ENCODE measurements at places on chromosomes 3 and 15. TPM values are rescaled to one million over a fixed set of nuclear protein-coding genes. Genes with fewer than 3 reads are reported as not detected.

Gene FANCD2
- 71.4 TPM for total RNA-seq

Gene TICRR
- total RNA-seq = 21.0 TPM

Gene SYNPR
- total RNA-seq = not detected

Gene SLC6A20
- not detected for total RNA-seq

Gene GOLGA6D
- total RNA-seq = not detected

Gene NR1I2
- total RNA-seq = 0.17 TPM

Gene CTNNB1
- 147 TPM for total RNA-seq

Gene ZFAND6
- total RNA-seq = 40.4 TPM

Gene SMC4
- total RNA-seq = 171 TPM

Gene SRGAP3
- total RNA-seq = 0.40 TPM

Gene CPA3
- not detected for total RNA-seq

GRCh38 chr15:93126599-93126998 lies 37.6 kb upstream of the RGMA start:
- DNase-seq = no peak
- no peak overlapping the region for H3K4me3 ChIP-seq
- H3K27me3 ChIP-seq = no peaks in the 10 kb centered on the region

DNA sequence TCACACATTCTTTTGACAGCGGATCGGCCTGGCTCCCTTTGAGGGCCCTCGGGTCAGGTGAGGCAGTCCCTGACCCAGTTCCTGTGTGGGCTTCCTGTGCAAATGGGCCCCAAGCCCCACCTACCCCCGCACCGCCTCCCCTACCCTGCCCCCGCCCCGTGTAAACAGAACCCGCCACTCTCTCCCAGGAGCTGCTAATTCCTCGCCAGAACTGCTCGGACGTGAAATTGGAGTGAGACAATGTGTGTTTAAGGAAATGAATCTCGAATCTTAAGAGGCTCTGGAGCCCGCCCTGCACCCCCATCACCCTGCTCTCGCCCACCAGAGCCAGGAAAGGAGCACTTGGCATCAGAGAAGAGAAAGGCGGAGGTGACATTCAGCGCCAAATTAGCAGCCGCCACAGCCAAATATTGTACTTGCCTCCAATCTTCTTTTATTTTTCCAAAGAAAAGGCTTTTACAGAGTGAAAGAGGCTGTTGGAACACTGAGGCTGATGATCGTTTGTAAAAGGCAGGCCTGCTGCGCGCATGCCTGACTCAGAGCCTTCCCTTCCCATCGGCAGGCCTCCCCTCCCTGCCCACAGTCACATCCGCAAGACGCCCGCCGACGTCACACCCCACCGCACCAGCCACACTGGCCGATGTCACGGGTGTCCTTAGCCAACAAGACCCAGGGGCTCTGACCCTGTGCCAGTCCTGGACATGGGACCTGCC lies 53.1 kb downstream of the CACNA2D2 start:
- H3K4me3 ChIP-seq = peak overlapping the region; percentile 80
- H3K4me1 ChIP-seq = peaks cover 16% of the 10 kb centered on the region
- no peaks in the 10 kb centered on the region for H3K27me3 ChIP-seq
- DNase-seq = peak; percentile 92
- H3K36me3 ChIP-seq = no peaks in the 10 kb centered on the region

DNA sequence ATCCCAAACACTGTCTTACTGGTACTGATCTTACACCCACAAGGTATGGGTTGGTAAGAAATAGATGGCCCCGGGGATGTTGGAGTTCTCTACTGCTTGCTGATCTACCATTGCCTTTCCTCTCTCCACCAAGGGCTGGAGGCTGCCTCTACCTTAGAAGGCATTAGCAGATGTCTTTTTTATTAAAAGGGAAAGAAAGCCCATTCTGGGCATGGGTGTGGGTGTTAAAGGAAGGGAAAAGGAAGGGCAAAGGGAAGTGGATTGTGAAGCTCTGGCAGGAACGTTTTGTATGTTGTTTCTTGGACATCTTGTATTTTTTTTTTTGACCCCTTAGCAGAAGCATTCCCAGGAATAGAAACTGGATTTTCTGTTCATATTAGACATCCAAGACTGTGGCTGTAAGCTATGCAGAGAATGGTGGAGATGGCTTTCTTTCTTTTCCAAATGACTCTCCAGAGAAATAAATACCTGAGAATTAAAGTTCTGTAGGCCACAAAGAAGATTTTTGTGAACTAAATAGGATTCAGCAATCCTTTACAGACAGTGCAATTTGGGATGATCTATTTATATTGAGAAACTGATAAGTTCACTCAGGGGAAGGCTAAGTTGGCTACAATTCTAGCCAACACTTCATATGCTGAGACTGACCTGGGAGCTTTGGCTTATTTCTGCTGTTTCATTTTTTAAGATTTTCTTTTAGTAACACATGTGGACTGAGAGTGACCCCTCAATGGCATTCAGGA lies 108.8 kb downstream of the TOP2B start:
- H3K27ac ChIP-seq = no peak overlapping the region
- no peaks in the 10 kb centered on the region for H3K27me3 ChIP-seq
- no peaks in the 10 kb centered on the region for H3K36me3 ChIP-seq
- no peak for DNase-seq
- no peak overlapping the region for H3K4me3 ChIP-seq

GRCh38 chr3:171801738-171802589 lies 8.3 kb downstream of the PLD1 start:
- no peaks in the 10 kb centered on the region for H3K36me3 ChIP-seq
- peaks cover 14% of the 10 kb centered on the region for H3K27me3 ChIP-seq
- no peak for DNase-seq
- no peaks in the 10 kb centered on the region for H3K4me1 ChIP-seq

- no peak overlapping the region for H3K4me3 ChIP-seq
- H3K27me3 ChIP-seq = peaks cover 2% of the 10 kb centered on the region
- H3K4me1 ChIP-seq = no peaks in the 10 kb centered on the region
- H3K27ac ChIP-seq = no peak overlapping the region
- no peaks in the 10 kb centered on the region for H3K36me3 ChIP-seq
- DNase-seq = no peak
These were observed 67.3 kb upstream of the TRIM42 start for GRCh38 chr3:140610544-140610943.

- H3K4me3 ChIP-seq = no peak overlapping the region
- no peaks in the 10 kb centered on the region for H3K4me1 ChIP-seq
- peaks cover 25% of the 10 kb centered on the region for H3K27me3 ChIP-seq
- peak; percentile 28 for DNase-seq
- H3K27ac ChIP-seq = no peak overlapping the region
- H3K36me3 ChIP-seq = no peaks in the 10 kb centered on the region
These were observed 28.3 kb downstream of the ANAPC13 start for GRCh38 chr3:134457376-134458074.

- peaks cover 85% of the 10 kb centered on the region for H3K27me3 ChIP-seq
- H3K36me3 ChIP-seq = no peaks in the 10 kb centered on the region
- no peak for DNase-seq
- no peak overlapping the region for H3K4me3 ChIP-seq
- H3K27ac ChIP-seq = no peak overlapping the region
These were observed 8.2 kb upstream of the MEIS2 start for GRCh38 chr15:37108381-37109167.

- H3K27ac ChIP-seq = no peak overlapping the region
- no peak overlapping the region for H3K4me3 ChIP-seq
- no peak for DNase-seq
- no peaks in the 10 kb centered on the region for H3K36me3 ChIP-seq
- no peaks in the 10 kb centered on the region for H3K4me1 ChIP-seq
These were observed 198.3 kb downstream of the UBE3A start for GRCh38 chr15:25240461-25241021.

GRCh38 chr15:32715276-32715675 lies 2.5 kb upstream of the GREM1 start:
- H3K27ac ChIP-seq = no peak overlapping the region
- H3K27me3 ChIP-seq = peaks cover 67% of the 10 kb centered on the region
- no peak overlapping the region for H3K4me3 ChIP-seq
- DNase-seq = no peak
- peaks cover 9% of the 10 kb centered on the region for H3K4me1 ChIP-seq
- H3K36me3 ChIP-seq = no peaks in the 10 kb centered on the region

GRCh38 chr3:61899700-61900462 lies 338.5 kb downstream of the PTPRG start:
- H3K36me3 ChIP-seq = no peaks in the 10 kb centered on the region
- DNase-seq = no peak

DNA sequence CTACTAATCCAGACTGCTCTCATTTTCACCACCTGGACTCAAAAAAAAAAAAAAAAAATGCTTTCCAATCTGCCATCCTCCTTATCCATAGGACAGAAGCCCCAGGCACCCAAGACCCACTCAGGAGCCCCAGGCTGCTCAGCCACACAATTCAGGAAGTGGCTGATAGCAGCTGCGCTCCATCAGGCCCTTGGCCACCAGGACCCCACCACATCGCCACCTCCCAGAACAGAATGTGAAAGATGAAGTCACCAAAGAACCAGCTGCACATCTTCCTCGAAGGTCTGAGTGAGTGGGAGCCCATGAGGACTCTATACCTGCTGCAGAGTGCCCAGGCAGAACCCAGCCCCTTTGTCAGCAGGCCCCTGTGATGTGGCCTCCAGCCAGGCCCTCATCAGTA lies 19.5 kb downstream of the POC1A start:
- H3K4me3 ChIP-seq = no peak overlapping the region
- no peak overlapping the region for H3K27ac ChIP-seq
- no peaks in the 10 kb centered on the region for H3K27me3 ChIP-seq
- no peak for DNase-seq

GRCh38 chr3:181081930-181082329 lies 92.4 kb upstream of the DNAJC19 start:
- H3K27me3 ChIP-seq = no peaks in the 10 kb centered on the region
- H3K27ac ChIP-seq = no peak overlapping the region
- no peak overlapping the region for H3K4me3 ChIP-seq
- no peaks in the 10 kb centered on the region for H3K36me3 ChIP-seq
- H3K4me1 ChIP-seq = no peaks in the 10 kb centered on the region

DNA sequence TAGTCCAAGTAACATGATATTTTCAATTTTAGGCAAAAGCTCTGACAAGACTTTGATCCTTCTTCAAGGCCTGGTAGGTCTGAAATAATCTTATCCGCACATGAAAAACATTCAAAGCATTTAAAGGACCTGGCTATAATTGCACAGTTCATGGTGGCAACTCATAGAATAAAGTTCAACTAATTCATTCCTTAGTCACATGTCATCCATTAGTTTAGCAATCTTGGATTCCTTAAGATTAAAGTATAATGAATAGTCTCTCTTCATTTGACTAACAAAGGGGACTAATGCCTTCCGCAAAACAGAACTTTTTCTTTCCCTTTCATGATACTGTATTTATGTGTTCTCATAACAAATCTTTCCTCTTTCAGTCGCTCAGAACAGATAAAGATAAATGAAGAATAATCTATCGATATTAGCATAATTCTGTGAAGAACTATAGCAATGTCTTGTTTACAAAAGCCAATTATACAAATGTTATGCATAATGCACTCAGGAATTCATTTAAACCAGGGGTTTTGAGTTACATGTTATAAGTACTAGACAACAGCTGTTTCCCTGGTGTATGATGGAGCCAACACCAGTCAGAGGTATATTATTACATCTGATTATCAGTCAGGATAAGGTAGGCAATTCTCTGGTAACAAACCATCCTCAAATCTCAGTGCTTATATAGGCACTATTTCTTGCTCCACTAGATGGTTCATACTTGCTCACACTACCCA lies 172.5 kb downstream of the POTEB3 start:
- no peak overlapping the region for H3K4me3 ChIP-seq
- no peak for DNase-seq
- H3K4me1 ChIP-seq = peaks cover 3% of the 10 kb centered on the region
- no peaks in the 10 kb centered on the region for H3K36me3 ChIP-seq
- H3K27ac ChIP-seq = no peak overlapping the region
- H3K27me3 ChIP-seq = peaks cover 25% of the 10 kb centered on the region

- DNase-seq = no peak
- peaks cover 2% of the 10 kb centered on the region for H3K27me3 ChIP-seq
- no peaks in the 10 kb centered on the region for H3K4me1 ChIP-seq
- H3K36me3 ChIP-seq = no peaks in the 10 kb centered on the region
These were observed 47.5 kb downstream of the RYR3 start for GRCh38 chr15:33358306-33358705.

DNA sequence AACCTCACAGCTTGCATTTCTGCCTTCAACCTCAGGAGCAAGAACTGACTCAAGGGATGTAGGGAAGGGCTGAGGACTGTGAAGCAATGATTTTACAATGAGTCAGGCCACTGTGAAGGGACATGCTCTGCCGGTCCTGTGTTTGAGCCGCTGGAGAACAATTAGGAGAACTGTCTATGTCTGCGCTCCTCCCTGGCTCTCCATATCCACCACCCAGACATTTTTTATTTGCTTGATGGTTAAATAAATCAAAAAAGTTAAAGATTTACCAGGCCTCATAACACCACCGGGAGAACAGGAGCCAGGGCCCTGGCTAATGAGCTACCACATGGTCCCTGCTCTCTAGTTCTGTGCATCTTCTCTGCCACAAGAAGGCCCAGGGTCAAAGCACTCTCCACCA lies 29.6 kb downstream of the SEC61A1 start:
- peaks cover 53% of the 10 kb centered on the region for H3K36me3 ChIP-seq
- no peaks in the 10 kb centered on the region for H3K4me1 ChIP-seq
- H3K27ac ChIP-seq = no peak overlapping the region
- H3K27me3 ChIP-seq = no peaks in the 10 kb centered on the region

All from activated CD4-positive, alpha-beta T cell treated with anti-CD3 and anti-CD28 coated beads, Interleukin-2, amount 10 ng/mL, durations not matched to agents 24 days and 14 days (primary cell).